Activated T-helper 1 cell treated with Interleukin-2 at 50 U/mL for 16 hours (primary cell): ENCODE measurements at places on chromosomes 3 and 15.

- no peak for DNase-seq
Observed at GRCh38 chr15:70504299-70504951, 258.9 kb downstream of the UACA start.

GRCh38 chr3:163543662-163544061, 1534.6 kb downstream of the SI start:
- DNase-seq, result no peak

- no peak for DNase-seq
Observed at GRCh38 chr15:38961931-38962330, 397.3 kb upstream of the RASGRP1 start.

DNA sequence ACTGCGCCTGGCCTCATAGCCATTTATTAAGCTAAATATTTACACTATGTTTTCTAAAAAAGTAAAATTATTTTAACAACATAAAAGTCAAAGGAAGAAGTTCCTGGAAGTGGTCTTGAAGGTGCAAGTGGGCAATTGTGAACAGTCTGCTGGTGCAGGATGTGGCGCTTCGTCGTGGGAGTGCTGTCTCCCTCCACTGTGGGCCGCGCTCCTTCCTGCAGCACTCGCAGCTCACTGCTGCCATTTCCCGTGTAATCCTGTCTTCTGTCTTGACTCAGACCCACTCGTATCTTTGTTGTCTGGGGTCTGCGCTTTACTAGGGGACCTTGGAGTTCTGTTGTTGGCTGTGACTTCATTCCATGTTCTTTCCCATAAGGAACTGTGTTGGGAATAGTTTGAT, 56.3 kb downstream of the APBA2 start:
- peak; percentile 27 for DNase-seq

DNA sequence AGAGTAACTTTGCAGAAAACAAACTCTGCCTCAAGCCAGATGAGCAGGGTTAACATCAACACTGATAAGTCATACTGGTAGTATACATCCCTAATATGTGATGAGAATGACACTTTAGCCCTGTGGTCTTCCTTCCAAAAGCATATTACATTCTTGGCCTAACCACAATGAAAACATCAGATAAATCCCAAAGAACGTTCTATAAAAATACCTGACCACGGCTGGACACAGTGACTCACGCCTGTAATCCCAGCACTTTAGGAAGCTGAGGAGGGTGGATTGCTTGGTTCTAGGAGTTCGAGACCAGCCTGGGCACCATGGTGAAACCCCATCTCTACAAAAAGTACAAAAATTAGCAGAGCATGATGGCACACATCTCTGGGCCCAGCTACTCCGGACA, 4.7 kb downstream of the TMCC1 start:
- no peak for DNase-seq
